ENCODE measurements at places on chromosomes 6 and 20.

DNA sequence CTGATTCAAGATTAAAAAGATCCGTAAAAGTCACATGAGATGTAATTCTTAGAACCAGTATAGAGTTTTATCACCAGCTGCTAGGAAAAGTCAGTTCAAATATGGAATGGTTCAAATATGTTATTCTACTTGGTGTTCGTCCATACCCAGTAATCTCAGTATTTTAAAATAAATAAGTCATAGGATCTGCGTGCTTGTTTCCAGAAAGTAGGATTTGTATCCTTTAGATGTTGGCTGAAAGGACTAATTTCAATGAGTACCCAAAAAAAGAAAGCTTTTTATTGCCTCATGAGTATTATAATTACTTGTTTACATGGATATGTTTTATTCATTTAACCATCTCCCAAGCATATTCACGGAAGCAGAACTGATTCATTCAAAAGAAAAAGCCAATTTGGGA, 12.2 kb downstream of the TPD52L1 start:
- no peak for DNase-seq

GRCh38 chr6:151068761-151069312, 170.9 kb upstream of the AKAP12 start:
- no peak for DNase-seq

- no peak for DNase-seq
Measured at GRCh38 chr6:154548130-154548830, 37.8 kb upstream of the CNKSR3 start.

GRCh38 chr6:158628542-158628941, 16.0 kb downstream of the DYNLT1 start:
- no peak for DNase-seq

DNA sequence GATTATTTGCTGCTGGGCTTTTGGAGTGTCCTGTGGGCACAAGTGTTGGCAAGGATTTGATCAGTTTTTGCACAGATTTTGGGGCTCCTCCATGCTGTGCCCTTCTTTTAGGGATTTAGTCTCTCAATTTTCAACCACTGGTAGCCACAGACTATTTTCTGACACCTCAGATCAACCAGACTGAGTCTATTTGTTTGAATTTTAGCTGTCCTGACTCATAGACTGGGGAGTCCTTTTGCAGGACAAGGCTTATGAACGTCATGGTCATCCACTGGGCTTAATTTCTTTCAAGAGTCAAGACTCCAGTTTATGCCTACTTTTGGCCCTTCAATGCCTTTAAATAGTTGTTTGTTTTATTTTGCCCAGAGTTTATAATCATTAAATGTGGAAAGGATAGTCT, 59.3 kb downstream of the BCKDHB start:
- no peak for DNase-seq

GRCh38 chr6:3753228-3753835, 1.8 kb upstream of the PXDC1 start:
- DNase-seq = no peak

DNA sequence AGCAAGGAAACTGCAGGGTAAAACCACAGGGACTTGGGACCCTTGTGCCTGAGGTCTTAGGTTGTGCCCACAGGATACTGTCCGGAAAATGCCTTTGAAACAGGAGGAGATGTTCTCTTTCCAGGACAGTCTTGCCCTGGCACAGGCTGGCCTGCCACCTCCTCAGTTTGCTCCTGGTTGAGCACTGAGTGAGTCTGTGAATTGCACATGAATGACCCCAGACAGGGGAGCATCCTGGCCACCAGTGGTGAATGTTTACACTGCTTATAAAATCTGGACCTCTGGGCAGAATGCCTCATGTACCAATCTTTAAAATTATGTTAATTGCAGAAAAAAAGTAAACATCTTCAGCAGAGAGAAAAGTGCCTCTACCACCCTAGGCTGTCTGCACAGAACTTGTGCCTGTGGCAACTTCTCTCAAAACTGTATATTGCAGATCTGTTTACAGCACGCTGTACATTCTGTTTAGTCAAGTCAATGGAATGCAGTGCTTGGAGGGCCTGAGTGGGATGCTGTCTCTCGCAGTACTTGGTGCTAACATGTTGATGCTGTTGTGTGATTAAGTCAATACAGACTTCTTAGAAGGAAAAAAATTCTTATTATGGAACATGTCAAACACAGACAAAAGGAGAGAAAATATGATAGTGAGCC, 242.1 kb downstream of the SOD2 start:
- DNase-seq = no peak

DNA sequence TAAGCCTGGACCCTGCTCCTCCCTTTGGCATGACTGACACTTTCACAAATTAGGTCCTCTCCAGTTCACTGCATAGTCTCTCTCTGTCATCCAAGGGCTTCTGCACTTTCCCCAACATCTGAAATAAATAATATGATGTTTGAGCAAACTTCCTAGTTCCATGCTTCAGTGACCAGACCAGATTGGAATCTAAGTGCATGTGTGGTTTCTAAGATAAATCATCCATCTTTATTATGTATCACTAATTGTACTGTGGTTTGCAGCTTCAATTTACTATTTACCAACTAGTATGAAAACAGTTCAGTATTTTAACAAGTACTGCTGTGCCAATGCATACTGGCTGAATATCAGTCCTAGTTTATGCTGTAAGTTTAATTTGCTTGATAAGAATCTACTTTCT, 18.7 kb downstream of the SESN1 start:
- no peak for DNase-seq

GRCh38 chr6:46103441-46104115, 26.2 kb upstream of the ENPP4 start:
- DNase-seq = no peak

GRCh38 chr6:51200676-51201075, 382.0 kb downstream of the TFAP2B start:
- DNase-seq = no peak

GRCh38 chr20:11098888-11099287, 425.1 kb upstream of the JAG1 start:
- DNase-seq = no peak

- DNase-seq = no peak
Measured at GRCh38 chr6:64520050-64520449, 884.4 kb downstream of the PHF3 start.

DNA sequence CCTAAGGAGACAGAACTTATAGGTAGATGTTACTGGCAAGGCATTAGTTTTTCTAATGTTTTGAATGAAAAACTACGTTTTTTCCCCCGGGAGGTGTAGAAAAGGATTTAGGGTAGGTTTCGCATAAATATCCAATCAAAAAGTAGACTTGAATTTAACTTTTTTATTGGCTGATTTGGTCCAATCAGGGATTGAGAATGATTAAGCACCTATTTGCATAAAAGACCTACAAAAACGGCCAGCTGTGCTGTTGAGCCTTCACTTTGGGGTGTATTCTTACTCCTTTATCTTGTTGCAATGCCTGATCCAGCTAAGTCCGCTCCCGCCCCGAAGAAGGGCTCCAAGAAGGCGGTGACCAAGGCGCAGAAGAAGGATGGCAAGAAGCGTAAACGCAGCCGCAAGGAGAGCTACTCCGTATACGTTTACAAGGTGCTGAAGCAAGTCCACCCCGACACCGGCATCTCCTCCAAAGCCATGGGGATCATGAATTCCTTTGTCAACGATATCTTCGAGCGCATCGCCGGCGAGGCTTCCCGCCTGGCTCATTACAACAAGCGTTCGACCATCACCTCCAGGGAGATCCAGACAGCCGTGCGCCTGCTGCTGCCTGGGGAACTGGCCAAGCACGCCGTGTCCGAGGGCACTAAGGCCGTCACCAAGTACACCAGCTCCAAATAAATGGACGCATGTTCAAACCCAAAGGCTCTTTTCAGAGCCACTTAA, 113.5 kb upstream of the BTN3A2 start:
- peak; percentile 33 for DNase-seq

GRCh38 chr20:44747166-44748004, 1.7 kb downstream of the KCNK15 start:
- DNase-seq = peak; percentile 42

- DNase-seq = no peak
Measured at GRCh38 chr20:3383878-3384495, 23.5 kb downstream of the DNAAF9 start.

- DNase-seq = no peak
Measured at GRCh38 chr6:88513471-88513870, 347.3 kb upstream of the CNR1 start.

DNA sequence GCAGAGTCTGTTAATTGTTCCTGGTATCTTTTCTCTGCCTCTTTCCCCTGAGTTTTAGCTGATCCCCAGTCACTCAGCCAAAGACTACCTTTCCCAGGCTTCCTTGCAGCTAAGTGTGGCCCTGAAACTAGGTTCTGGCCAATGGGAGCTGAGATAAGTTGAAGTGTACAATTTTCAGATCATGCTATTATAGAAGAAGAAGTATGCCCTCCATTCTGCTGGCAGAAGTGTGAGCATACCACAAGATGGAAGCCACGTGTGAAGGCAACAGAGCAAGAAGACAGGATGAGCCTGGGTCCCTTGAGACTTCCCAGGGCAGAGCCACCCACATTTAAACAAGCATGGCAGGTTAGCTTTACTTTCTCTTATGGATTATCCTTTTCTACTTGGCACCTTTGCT, 273.2 kb downstream of the HIVEP2 start:
- DNase-seq = no peak

- DNase-seq = peak; percentile 74
Measured at GRCh38 chr6:1524040-1524480, 85.7 kb upstream of the FOXC1 start.

DNA sequence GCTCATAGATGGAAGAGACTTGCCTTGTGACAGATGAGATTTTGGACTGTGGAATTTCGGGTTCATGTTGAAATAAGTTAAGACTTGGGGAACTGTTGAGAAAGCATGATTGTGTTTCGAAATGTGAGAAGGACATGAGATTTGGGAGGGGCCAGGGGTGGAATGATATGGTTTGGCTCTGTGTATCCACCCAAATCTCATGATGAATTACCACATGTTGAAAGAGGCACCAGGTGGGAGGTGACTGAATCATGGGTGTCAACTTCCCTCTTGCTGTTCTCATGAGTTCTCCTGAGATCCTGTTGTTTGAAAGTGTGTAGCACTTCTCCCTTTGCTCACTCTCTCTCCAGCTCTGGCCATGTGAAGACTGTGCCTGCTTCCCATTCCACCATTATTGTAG, 17.9 kb downstream of the AHI1 start:
- DNase-seq = no peak

DNA sequence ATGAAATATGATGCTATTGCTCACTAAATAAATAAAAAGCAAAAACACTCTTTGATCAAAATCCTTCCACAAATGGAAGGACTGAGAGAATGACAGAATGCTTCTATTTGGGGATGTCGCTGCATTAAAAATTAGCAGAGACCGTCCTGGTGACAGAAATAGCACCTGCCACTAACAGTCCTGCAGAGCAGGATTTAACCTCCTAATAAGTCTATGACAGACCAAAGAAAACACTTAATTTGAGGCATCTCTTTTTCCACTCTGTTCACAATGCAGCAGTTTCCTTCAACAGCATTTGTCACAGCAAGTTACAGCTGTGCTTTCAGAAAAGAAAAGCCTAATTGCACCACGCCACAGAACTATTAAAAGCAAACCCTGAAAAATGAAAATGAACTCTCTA, 140.6 kb upstream of the BEND6 start:
- no peak for DNase-seq

DNA sequence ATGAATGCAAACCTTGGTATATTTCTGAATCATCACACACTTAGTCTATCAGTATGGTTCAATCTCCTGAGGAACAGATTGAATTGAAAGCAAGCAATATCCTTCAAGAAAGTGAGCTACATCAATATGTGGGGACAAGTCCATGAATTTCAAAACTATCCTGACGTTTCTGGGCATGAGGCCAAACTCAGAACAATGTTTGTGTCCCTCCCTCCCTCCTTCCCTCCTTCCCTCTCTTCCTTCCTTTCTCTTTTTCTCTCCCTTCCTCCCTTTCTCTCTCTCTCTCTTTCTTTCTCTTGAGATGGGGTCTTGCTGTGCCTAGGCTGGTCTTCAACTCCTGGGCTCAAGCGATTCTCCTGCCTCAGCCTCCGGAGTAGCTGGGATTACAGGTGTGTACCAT, 27.9 kb upstream of the SYNCRIP start:
- DNase-seq = no peak

- DNase-seq = no peak
Measured at GRCh38 chr6:90465686-90466085, 121.2 kb downstream of the MAP3K7 start.

GRCh38 chr6:106631346-106631745, 2.0 kb downstream of the QRSL1 start:
- DNase-seq = no peak

- DNase-seq = no peak
Measured at GRCh38 chr6:30790724-30791383, 46.5 kb upstream of the IER3 start.

DNA sequence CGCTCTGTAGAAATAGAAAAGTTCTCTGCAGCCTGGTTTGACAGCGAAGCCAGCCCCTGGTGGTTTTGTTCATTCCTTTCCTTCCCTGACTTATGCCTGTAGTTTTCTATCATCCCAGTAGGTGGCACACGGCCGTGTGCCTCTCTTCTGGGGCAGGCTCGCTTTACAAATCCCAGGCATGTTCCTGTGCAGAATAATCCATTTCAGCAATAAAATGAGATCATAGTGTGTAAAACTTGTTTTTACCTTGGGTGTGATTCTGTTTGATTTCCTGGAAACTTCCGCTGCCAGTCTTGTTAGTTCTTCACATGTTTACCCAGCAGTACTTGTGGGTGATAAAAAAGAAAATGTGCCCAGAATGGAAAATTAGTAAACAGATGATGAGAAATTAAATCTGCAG, 7.4 kb upstream of the INSM1 start:
- peak; percentile 5 for DNase-seq

GRCh38 chr6:108117427-108118358, 43.2 kb upstream of the OSTM1 start:
- no peak for DNase-seq

DNA sequence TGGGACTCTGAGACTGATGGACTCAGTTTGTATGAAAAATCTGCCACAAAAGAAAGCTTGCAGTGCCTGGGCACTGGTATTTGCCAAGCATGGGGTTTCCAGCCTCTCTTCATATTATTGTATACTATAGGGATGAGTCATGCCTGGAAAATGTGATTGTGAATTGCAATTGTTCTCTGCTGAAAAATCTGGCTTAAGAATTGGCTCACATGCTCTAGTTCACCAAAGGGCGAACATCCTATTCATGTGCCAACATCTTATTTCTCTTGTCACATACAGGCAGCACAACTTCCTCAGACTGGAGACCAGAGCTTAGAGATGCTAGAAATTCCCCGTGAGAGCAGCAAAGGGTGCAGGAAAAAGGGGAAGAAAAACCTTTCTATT, 103.6 kb upstream of the KCNK16 start:
- DNase-seq = no peak
